ENCODE measurements at places on chromosomes 2 and 18. TPM values are rescaled to one million over a fixed set of nuclear protein-coding genes. Genes with fewer than 3 reads are reported as not detected.
A peak's percentile ranks its signal among the peaks of the same experiment; 100 is the strongest.

The MAB21L4 gene
- total RNA-seq, result 5.7 TPM

The AGAP1 gene
- 11.2 TPM for total RNA-seq

The PLCL1 gene
- 0.12 TPM for total RNA-seq

DNA sequence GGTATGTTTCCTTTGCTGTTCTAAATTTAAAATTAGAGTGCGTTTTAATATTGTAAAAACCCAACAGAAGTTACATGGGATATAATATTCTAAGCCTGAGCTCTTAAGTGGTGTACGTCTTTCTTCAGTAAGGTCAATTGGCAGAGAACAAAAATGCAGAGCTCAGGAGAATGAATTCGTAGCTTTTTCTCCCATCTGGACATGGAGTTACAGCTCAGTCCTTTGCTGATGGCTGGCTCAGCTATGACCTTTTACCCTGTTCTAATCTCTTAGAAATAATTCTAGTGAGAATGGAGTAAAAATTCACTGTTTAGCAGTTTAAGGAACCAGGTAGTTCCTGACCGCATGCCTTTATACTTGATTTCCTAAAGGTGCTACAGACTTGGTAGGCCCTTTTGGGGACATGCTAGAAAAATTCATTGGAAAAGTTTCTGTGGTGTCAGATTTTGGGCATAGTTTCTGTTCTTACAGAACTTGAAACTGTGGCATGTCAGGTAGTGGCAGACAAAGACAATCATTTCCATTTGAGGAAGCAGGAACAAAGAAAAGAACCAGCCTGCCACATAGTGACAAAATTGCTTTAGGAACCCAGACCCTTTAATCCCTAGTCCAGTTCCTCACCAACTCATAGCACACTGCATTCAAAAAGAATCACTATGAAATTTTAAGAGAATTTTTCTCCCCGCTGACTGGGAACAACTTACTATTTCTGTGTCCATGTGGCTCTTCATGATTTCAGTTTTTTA lies 566.8 kb upstream of the ZNF804A start:
- no peak overlapping the region for H3K27ac ChIP-seq
- no peaks in the 10 kb centered on the region for H3K27me3 ChIP-seq
- H3K36me3 ChIP-seq, result no peaks in the 10 kb centered on the region
- DNase-seq, result no peak
- no peaks in the 10 kb centered on the region for H3K4me1 ChIP-seq
- no peak overlapping the region for H3K4me3 ChIP-seq

GRCh38 chr2:111984213-111984604 lies 70.9 kb upstream of the TMEM87B start:
- no peaks in the 10 kb centered on the region for H3K36me3 ChIP-seq
- no peaks in the 10 kb centered on the region for H3K4me1 ChIP-seq
- no peaks in the 10 kb centered on the region for H3K27me3 ChIP-seq
- no peak overlapping the region for H3K27ac ChIP-seq
- no peak overlapping the region for H3K4me3 ChIP-seq

- H3K27ac ChIP-seq, result no peak overlapping the region
- H3K4me1 ChIP-seq, result peaks cover 25% of the 10 kb centered on the region
- peak; percentile 53 for DNase-seq
- no peaks in the 10 kb centered on the region for H3K27me3 ChIP-seq
Observed at GRCh38 chr2:127086990-127087790, 19.8 kb downstream of the BIN1 start.
